ENCODE measurements at places on chromosomes 2 and 18.

- no peak for DNase-seq
Measured at GRCh38 chr18:44409515-44409914, 271.2 kb upstream of the SETBP1 start.

DNA sequence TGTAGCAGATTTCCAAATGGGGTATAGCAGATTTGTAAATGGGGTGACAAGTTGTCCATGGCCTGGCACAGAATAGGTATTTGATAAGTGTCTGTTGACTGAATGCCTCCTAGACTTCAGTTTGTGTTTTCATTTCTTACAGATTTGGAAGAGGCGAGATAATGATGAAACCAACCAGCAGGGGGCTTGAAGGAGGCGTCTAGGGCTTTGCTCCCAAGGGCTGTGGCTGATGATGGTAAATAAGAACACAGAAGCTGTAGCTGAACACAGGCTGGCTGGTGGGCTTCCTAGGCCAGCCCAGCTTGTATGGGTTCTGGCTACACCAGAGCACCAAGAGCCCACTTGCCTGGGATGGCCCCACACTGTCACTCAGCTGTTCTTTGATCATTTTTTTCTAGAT lies 19.4 kb downstream of the SFTPB start:
- no peak for DNase-seq

- no peak for DNase-seq
Measured at GRCh38 chr2:28401411-28401810, 8.8 kb downstream of the FOSL2 start.

DNA sequence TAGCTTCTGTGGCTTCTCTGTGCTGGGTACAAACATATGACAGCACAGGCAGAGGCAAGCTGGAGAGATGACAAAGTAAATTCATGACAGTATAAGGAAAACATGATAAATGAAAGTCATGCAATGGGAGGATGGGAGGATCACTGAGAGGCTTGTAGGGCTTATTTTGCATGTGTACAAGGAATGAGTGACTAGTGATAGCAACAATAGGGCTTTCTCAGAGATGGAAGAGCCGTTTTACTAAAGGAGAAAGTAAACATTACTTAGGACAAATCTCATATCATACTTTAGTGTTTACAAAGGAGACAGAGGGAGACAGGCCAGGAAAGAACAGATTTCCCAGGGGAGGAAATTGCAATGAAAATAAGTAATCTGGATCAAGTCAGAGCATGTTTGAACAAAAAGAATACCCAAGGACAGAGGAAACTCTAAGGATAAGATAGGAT lies 82.5 kb upstream of the RBMS1 start:
- no peak for DNase-seq

GRCh38 chr2:232438951-232439757 lies 16.8 kb upstream of the ALPI start:
- DNase-seq, result no peak

DNA sequence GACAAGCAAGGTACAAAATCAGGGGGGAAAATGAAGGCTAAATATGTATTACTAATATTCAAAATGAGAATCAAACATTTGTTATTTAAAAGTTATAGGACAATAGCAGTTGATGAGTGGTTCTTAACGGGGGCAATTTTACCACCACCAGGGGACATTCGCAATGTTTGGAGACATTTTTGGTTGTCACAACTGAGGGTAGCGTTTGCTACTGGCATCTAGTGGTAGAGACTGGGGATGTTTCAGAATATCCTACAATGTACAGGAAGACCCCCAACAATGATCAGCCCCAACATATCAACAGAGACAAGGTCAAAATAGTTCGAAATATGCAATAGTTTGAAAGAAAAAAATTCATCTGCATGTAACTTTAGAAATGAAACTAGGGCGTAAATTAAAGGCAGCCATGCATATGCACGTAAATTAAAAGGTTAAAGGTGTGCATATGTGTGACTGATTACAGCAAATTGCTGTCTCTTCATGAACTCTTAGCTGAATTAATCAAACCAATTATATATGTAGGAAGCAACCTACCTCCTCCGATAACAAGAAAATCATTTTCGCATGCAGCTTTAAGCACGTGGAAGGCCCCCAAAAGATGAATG lies 61.2 kb upstream of the CUL3 start:
- DNase-seq, result no peak
